ENCODE measurements at places on chromosomes 12 and 14.

DNA sequence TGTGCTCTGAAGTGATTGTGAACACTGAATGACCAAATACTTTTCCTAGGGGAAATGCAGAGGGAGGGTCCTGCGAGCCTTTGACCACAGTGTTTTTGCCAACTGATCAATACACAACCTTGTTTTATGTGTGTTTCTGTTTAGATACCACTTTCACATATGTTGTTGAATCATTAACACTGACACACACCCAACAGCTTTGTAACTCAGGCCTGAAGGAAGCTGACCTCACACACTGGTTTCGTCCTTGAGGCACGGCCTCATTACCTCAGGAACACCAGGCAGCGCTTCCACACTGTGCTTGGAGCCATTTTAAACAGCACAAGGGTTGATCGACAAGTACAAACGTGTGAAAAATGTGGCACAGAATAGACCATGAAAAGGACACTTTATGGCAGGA lies 60.0 kb downstream of the PPFIBP1 start:
- DNase-seq: no peak

DNA sequence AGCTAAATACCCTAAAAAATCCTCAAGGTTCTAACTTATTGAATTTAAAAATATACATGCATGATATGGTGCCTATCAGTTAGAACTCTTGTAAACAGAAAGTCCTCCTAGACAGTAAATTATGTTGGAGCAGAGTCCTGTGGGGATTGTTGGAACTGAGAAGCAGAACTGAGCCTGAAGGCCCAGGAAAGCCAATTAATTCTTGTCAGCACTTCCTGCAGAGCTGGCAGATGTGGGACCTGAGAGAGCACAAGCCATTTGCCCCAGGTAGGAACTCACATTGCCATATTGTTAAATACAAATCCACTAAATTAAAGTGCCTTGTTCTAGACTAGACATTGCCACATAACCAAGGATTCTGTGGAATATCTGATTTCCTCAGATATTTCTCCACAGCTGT lies 117.1 kb downstream of the RTN1 start:
- no peak for DNase-seq

DNA sequence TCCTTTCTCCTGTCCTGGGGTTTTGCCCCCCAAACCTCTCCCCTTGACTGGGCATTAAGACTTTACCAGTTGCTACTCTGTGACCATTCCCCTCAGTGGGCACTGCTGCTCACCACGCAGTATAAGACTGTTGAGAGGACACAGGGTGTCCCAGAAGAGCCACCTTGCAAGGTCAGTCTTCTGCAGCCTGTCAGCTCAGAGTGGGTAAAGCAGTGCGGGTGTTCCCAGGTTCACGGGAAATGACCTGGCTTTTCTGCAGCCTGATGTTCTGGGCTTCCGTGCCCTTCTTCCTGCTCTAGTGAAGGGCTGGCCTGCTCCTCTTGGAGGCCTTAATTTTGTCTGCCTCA lies 34.2 kb downstream of the KCNA1 start:
- no peak for DNase-seq

- no peak for DNase-seq
These were observed 5.2 kb upstream of the ASB2 start for GRCh38 chr14:93981316-93982229.

DNA sequence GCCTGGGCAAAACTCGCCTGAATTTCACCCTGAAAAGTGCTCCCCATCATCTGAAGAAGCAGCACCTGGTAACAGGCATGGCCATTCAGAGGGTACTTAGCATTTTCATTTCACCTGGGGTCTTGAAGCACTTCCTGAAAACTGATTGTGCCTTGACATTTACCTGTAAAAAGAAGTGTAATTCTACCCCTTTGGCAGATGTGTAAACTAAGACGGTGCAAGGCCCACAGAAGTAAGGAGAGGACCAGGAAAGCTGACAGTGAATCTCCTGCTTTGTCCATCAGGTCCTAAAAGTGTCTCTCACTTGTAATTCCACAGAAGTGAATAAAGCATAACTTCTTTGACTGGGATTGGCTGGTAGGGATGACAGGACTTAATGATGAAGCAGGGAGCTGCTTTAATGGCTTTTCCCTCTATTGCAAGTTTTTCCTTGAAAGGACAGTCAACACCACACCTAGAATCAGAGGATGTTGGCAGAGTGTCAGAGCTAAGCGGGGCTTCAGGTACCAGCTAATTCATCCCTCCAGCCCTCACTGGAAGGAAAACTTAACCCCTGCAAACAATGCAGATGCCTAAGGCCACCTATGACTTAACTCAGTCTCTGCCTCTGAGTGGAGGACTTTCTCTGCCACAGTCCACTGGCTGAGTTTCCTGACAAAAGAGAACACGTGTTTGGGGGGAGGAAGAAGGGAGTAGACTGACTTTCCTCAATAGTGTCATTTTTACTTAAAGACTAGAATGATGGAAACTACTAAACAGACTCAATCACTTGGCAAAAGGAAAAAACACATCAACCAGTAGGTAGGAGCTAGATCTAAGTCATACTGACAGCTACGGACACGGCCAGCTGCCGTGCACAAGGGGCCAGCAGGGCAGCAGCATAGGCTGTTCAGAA lies 74.7 kb downstream of the NUAK1 start:
- no peak for DNase-seq

Data from right forelimb (tissue), 1 donor.